T1000 (cell line): ENCODE measurements at places on chromosomes 11 and 22.

- DNase-seq: peak; percentile 56
These were observed 75.3 kb downstream of the FBLN1 start for GRCh38 chr22:45577746-45578523.

GRCh38 chr11:116415095-116415494 is 357.7 kb downstream of the BUD13 start:
- no peak for DNase-seq

DNA sequence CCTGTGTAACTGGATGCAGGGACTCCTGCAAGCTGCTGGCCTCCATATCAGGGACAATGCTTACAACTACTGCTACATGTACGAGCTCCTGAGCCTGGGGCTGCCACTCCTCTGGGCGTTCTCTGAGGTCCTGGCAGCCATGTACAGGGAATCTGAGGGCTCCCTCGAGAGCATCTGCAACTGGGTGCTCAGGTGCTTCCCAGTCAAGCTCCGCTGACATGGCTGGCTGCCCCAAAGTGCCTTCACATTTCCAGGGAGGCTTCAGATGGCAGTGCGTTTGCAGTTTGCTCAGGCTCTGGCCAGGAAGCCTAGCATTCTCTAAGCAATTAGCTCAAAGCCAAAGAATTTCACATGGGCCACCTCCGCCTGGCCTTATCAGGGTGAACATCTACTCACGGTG is 117.4 kb upstream of the PARVA start:
- no peak for DNase-seq

GRCh38 chr11:118641397-118642019 is 34.1 kb downstream of the PHLDB1 start:
- no peak for DNase-seq

DNA sequence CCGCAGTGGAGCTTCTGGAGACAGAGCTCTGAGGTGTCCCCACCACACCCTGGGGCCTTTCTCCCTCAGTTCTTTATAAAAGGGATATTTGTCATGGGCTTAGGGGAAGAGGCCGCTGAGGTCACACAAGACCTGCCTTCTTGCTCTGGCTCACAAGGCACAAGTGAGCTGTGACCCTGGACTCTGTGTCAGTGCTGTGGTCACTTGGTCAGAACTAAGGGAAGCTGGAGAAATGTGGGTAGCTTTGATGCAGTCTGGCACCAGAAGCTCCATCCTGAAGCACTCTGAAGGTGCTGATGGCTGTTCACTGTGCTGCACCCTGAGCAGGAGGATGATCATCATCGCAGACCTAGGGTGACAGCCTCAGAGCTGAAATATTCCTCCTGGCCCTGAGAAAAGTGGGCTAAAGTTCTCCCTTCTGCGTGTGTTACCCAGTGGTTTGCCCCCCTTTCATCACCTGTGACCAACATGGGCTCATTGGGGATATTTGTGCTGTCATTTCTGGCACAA is 28.1 kb upstream of the VPREB1 start:
- no peak for DNase-seq

- DNase-seq: no peak
These were observed 589 bp upstream of the NDUFC2 start for GRCh38 chr11:78080084-78080817.

GRCh38 chr22:21646608-21647590 is 4.8 kb downstream of the SDF2L1 start:
- DNase-seq: peak; percentile 38

- no peak for DNase-seq
These were observed 4.2 kb downstream of the UNC93B1 start for GRCh38 chr11:67999704-68000103.

GRCh38 chr22:43923631-43924464 is at the start of gene PNPLA3:
TSS of gene PNPLA3 (plus strand) at chr22:43923805. CDS start at chr22:43923912, 107 bp downstream.
- DNase-seq: peak; percentile 70

- peak; percentile 1 for DNase-seq
These were observed 17.8 kb upstream of the CCDC179 start for GRCh38 chr11:22878039-22878438.

GRCh38 chr22:19579115-19579811 is 55.1 kb upstream of the CLDN5 start:
- no peak for DNase-seq

DNA sequence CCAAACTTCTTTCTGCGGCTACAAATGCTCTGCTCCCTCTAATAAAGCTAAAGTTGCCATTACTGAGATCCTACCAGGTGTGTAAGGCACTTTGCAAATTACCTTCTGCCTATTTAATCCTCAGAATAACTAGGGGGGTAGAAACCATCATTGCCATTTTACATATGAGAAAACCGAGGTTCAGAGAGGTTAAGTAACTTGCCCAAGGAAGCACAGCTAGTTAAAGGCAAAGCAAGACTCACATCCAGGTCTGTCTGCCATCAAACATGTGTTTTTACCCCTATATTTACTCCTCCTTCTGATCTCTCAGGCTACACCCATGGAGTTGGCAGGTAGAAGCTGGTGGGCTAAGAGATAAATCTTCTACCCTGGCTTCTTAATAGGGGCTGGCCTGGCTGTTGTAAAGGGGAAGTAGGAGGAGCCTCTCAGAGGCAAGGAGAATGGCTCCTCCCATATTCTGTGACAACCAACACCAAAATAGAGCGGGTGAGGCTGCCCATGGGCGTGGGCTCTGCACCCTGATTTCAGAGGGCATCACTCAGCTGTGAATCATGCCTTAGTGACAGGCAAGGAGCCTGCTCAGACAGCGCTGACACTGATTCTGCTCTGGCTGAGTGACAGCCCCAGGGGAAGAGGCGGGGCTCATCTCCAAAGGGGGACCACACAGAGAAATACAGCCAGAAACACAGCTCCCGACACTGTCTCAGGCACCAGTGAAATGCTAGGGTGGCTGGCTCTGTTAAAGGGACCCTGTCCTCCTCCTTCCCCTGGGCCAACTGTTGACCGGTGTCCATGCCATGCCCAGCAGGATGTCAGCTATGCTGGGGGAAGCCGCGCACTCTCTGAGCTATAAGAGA is 106.8 kb downstream of the ABTB2 start:
- DNase-seq: peak; percentile 30

GRCh38 chr11:12064136-12064953 is 46.0 kb upstream of the MICAL2 start:
- no peak for DNase-seq

GRCh38 chr11:121683791-121684190 is 231.0 kb upstream of the SORL1-AS1 start:
- no peak for DNase-seq

DNA sequence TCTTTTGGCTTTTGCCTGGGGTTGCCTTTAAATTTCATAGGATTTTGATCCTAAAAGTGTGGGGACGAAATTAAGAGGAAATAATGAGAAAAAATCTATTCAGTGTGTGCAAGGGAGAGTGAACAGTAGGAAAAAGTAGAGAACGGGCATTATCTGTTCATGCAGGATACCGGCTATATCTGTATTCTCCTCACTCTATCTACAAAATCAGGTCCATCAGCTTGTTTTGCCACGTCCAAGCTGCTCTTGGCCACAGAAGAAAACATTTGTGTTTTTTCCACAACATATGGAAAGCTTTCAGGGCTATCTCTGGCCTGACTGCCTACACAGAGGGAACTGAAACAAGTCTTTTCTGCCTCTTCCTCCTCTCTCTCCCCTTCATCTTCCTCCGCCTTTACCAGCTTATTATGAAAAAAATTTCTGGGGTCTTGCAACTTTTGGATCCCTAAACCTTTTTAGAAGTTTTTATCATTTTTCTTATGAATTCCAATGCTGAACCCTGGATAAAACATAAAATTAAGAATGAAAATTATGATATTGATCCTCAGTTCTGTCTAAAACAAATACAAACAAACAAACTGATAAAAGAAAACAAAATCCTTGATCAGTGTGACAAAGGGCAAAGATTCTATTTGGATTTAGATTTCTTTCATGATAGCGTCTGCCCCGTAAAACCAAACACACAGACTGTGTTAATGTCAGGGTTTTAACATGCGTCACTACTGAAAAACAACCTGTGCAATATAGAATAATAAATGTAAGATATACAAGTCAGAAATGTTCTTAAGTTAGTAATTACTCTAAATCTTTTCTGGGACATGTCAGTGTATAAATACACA is 219.7 kb downstream of the CNTN5 start:
- DNase-seq: no peak

GRCh38 chr22:17576470-17576869 is 13.2 kb downstream of the SLC25A18 start:
- peak; percentile 70 for DNase-seq

DNA sequence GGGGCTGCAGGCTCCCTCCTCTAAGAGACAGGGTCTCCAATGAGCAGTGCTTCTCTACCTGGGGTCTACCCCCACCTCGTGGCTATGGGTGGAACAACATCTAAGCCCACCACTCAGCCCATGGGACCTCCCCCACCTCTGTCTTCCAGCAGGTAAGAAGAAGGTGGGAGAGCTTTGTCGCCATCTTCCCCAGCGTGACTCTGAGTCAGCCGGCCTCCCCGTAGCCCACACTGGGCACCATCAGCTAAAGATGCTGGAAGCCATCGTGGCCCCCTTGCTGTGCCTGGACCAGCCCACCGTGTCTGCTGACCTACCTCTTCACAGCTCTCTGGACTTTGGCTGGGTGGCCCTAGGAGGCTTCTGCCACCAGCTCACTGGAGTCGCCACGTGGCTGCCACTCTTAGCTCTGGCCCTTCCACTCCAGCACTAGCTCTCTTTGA is 944 bp downstream of the C11orf86 start:
- DNase-seq: no peak

GRCh38 chr11:102448869-102449224 is 3.7 kb downstream of the TMEM123 start:
- no peak for DNase-seq

- no peak for DNase-seq
These were observed 44.2 kb downstream of the CERK start for GRCh38 chr22:46693634-46694415.

- DNase-seq: no peak
These were observed 3.9 kb downstream of the CDC45 start for GRCh38 chr22:19483481-19484244.

DNA sequence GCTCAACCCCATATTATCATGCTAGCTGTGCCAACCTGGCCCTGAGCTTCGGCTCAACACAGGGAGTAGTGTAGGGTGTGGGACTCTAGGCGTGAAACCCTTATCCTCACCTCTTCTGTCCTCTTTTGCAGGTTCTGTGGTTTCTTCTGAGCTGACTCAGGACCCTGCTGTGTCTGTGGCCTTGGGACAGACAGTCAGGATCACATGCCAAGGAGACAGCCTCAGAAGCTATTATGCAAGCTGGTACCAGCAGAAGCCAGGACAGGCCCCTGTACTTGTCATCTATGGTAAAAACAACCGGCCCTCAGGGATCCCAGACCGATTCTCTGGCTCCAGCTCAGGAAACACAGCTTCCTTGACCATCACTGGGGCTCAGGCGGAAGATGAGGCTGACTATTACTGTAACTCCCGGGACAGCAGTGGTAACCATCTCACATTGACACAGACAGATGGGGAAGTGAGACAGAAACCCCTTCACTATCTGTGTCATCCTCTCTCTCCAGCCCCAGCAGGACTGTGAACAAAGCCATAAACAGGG is 76.4 kb downstream of the GGTLC2 start:
- DNase-seq: no peak

GRCh38 chr22:19995611-19996339 is 20.8 kb downstream of the ARVCF start:
- no peak for DNase-seq

DNA sequence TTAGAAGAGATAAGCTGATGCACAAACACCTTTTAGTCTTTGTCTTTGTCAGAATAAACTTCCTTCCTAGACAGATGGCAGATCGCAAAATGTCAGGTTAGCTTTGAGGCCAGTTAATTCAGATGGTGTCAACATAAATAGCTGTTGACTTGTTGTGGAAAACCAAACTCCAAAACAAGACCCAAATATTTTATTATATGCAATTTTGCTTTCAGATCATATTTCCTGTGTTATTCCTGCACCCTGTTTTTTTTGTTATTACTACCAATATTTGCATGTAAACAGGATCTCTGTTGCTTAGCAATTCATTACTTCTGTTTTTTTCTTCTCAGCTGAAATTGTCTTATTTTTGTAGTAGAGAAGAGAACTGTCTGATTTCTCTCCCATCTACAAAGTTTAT is 316.0 kb downstream of the ETS1 start:
- DNase-seq: no peak

GRCh38 chr11:109582470-109582869 is 160.5 kb downstream of the C11orf87 start:
- no peak for DNase-seq

DNA sequence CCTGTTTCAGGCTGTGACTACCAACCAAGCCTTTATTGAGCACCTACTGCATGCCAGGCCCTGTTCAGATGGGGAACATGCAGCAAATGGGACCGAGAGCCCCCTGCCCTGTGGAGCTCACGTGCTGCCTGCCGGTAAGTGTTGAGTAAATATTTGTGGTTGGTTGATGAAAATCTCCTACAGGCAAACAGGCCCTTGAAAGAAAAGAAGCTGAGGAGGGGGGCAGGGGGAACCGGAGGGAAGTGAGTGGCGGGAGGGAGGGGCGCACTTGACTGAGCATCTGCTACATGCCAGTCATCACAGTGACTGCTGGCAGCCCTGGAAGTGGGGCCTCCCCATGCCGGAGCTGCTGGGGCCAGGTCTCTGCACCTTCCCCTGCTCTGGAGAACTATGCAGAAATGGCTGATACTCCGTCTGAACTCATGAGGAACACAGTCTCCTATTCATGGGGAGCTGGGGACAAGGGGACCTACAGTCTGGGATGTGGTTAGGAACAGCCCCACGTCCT is 34.2 kb downstream of the MACROD1 start:
- no peak for DNase-seq

- DNase-seq: no peak
These were observed 112.1 kb downstream of the ATXN10 start for GRCh38 chr22:45783690-45784089.

GRCh38 chr11:116925050-116925449 is 87.6 kb upstream of the APOA1 start:
- no peak for DNase-seq

DNA sequence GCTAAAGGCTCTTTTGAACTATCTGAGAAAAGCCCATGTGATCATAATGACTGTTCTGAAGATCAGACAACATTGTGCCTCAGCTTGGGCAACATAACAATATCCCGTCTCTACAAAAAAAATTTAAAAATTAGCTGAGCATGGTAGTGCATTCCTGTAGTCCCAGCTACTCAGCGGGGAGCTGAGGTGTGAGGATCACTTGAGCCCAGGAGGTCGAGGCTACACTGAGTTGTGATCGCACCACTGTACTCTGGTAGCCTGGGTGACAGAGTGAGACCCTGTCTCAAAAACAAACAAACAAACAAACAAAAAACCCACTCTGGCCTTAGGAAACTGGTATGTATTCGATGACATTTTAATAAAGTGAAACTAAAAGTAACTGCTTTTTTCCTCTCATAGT is 1526.8 kb upstream of the TENM4 start:
- DNase-seq: no peak

GRCh38 chr11:4662876-4663275 is 19.1 kb downstream of the OR51E1 start:
- no peak for DNase-seq

DNA sequence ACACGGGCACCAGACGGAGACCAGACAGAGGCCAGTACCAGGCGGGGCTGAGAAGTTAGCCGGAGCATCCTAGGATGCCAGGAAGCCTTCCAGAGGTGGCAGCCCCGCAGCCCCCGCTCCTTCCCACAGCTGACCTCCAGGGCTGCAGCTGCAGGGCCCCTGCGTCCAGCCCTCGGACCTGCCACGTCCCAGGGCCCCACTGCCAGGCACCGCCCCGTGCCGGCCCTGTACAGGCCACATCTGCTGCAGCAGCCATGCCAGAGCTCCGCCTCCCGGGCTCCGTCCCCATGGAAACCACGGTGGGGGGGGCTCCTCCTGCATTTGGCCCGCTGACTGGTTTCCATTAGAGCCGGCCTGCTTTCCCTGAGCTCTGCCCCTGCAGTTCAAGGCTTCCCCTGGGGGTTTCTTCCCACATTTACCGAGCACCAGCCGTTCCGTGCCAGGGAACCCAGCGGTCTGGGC is 62.5 kb upstream of the PPARA start:
- peak; percentile 75 for DNase-seq
